Gastrocnemius medialis (tissue), 4 donors: ENCODE measurements at places on chromosomes 16 and 17. TPM values are rescaled to one million over a fixed set of nuclear protein-coding genes. Genes with fewer than 3 reads are reported as not detected.
A peak's percentile ranks its signal among the peaks of the same experiment; 100 is the strongest.

DNA sequence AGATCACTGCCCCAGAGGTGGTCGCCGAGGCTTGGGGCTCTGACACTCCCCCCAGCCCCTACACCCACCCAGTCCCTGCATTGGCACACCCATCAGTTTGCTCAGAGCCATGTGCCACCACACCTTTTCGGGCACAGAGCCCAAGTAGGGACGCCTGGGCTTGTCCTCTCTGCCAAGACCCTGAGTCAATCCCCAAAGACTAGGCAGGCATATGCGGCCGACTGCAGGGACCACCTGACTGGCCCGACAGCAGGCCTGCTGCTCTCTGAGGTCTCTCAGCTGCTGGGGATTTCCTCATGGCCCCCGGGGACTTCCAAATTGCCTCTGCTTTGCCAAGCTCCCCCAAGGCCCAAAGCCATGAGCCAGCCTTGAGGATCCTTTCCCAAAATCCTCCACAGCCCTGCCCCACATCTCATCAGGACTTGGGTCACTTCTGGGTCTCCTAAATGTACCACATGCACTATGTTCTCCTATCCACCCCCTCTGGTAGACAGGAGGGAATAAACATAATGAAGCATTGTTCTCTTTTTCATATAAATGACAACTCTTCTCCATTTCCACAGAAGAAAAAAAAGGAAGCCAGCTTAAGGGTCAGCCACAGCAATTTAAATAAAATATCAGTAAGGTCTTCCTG is 30.6 kb downstream of the MYO18A start:
- peak overlapping the region; percentile 85 for H3K27ac ChIP-seq
- no peaks in the 10 kb centered on the region for H3K27me3 ChIP-seq
- peaks cover 30% of the 10 kb centered on the region for H3K4me1 ChIP-seq
- no peak for DNase-seq
- H3K4me3 ChIP-seq = peak overlapping the region; percentile 70
- H3K36me3 ChIP-seq = no peaks in the 10 kb centered on the region

DNA sequence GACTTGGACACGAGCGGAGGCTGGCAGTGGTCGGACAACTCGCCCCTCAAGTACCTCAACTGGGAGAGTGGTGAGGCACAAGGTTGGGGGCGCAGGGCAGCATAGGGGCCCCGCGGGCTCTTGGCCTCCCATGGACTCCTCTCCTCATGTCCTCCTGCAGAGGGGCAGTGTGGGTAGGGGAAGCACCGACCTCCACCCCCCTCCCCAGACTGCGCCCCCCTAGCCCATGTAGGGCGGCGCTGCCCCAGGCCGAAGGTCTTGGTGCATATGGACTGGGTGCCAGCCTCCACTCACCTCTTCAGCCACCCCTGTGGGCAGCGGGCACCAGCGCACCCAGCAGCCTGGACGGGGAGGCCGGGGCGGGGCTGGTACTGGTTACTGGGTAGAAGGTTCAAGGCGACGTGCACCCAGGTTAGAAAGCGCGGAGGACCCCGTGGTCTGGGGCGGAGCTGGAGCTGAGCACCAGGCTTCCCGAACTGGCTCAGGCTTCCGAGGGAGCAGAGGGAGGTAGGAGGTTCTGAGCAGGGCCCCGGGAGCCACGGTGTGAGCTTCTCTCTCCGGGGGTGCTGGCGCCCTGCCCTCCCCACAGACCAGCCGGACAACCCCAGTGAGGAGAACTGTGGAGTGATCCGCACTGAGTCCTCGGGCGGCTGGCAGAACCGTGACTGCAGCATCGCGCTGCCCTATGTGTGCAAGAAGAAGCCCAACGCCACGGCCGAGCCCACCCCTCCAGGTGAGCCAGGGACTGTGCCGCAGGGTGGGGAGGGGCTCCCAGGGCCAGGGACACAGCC is 39.5 kb downstream of the MRC2 start:
- H3K36me3 ChIP-seq = no peaks in the 10 kb centered on the region
- H3K27ac ChIP-seq = no peak overlapping the region
- H3K27me3 ChIP-seq = no peaks in the 10 kb centered on the region
- no peaks in the 10 kb centered on the region for H3K4me1 ChIP-seq
- no peak for DNase-seq

DNA sequence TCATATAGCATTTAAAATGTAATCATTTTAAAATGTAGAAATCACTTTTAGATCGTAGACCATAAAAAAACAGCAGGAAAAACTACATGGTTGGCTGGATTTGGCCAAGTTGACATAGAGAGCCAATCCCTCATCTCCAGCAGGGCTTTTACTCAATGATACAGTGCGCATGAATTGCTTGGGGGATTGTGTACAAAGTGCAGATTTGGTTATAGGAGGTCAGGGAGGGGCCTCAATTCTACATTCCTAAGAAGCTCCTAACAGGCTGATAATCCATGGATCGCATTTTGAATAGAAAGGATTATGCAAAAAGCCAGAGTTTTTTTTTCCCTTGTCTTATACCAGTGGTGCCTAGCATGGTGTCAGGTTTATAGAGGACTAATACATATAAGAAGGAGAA is 445.1 kb downstream of the MAF start:
- no peaks in the 10 kb centered on the region for H3K27me3 ChIP-seq
- H3K27ac ChIP-seq = no peak overlapping the region
- H3K4me1 ChIP-seq = no peaks in the 10 kb centered on the region
- H3K36me3 ChIP-seq = no peaks in the 10 kb centered on the region
- H3K4me3 ChIP-seq = no peak overlapping the region

DNA sequence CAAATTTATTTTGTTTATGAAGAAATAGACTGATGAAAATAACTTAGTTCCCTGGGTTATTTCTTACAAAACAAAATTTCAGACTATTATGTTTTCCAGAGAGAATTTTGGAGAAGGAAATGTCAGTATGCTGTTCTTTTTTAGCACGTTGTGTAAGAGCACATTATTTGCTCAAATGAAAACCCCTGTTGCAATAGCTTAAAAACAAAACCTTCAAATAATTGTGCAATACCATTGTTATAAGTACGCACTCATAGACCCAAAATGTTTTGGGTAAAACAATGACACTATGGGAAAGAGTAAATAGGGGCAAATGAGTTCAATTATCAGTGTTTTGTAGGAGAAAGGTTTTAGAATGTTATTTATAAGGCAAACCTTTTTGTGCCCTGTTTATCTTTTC is 18.2 kb downstream of the VMP1 start:
- peak overlapping the region; percentile 8 for H3K27ac ChIP-seq
- no peak overlapping the region for H3K4me3 ChIP-seq
- H3K27me3 ChIP-seq = no peaks in the 10 kb centered on the region
- peaks cover 24% of the 10 kb centered on the region for H3K4me1 ChIP-seq
- DNase-seq = no peak

- no peak for DNase-seq
- H3K4me1 ChIP-seq = no peaks in the 10 kb centered on the region
- no peaks in the 10 kb centered on the region for H3K36me3 ChIP-seq
- H3K4me3 ChIP-seq = no peak overlapping the region
- H3K27ac ChIP-seq = no peak overlapping the region
These were observed 7.6 kb upstream of the CBFB start for GRCh38 chr16:67021321-67021720.

DNA sequence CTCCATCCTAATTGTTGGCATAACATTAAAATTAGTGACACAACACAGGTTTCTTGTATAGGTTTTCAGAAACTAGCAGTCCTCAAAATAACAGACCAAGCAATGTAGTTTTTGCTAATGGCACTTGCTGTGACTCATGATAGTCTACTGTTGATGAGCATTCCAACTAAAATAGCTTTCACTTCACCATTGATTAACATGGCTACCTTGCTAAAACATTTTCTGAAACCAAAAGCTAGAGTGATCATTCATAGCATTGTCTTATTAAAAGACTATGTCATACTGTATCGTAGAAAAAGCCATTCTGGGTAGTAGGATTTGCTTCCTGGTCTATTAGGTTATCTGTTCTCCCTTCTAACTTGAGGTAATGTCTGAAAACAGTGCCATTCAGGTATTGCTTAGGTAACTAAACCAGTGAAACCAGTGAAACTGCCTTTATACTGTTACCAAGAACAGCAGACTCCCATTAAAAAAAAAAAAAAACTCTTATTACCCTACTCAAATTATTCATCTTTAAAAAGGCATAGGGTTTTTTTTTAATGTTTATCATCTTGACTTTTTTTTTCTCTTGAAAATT is 2.5 kb upstream of the CLTC start:
- H3K27me3 ChIP-seq = no peaks in the 10 kb centered on the region
- peak overlapping the region; percentile 98 for H3K27ac ChIP-seq
- H3K4me3 ChIP-seq = no peak overlapping the region
- no peaks in the 10 kb centered on the region for H3K36me3 ChIP-seq
- peaks cover 23% of the 10 kb centered on the region for H3K4me1 ChIP-seq

- no peak overlapping the region for H3K27ac ChIP-seq
- H3K27me3 ChIP-seq = no peaks in the 10 kb centered on the region
- H3K36me3 ChIP-seq = no peaks in the 10 kb centered on the region
- DNase-seq = no peak
These were observed 33.3 kb downstream of the TRIM25 start for GRCh38 chr17:56880571-56880970.

DNA sequence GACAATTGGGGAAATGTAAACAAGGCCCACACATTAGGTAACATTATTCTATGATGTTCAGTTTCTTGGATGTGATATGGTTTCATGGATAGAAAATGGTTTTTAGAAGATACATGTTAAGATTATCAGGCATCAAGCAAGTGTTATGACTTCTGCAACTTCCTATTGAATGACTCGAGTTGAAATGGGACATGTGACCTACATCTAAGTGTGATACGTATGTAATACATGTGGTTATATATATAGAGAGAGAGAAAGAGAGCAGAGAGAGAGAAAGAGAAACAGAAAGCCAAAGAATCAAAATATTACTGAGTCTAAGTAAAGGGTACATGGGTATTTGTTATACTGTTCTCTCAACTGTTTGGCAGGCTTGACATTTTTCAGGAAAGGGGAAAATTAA is 1.7 kb downstream of the TMEM170A start:
- no peak for DNase-seq
- no peak overlapping the region for H3K4me3 ChIP-seq
- H3K27me3 ChIP-seq = no peaks in the 10 kb centered on the region
- H3K27ac ChIP-seq = no peak overlapping the region
- no peaks in the 10 kb centered on the region for H3K4me1 ChIP-seq

- H3K27me3 ChIP-seq = no peaks in the 10 kb centered on the region
- peaks cover 8% of the 10 kb centered on the region for H3K4me1 ChIP-seq
- DNase-seq = no peak
- peaks cover 98% of the 10 kb centered on the region for H3K36me3 ChIP-seq
- no peak overlapping the region for H3K27ac ChIP-seq
These were observed 14.1 kb downstream of the NUP88 start for GRCh38 chr17:5405400-5405799.

- H3K36me3 ChIP-seq = no peaks in the 10 kb centered on the region
- H3K4me3 ChIP-seq = no peak overlapping the region
- no peak overlapping the region for H3K27ac ChIP-seq
- no peaks in the 10 kb centered on the region for H3K4me1 ChIP-seq
These were observed 75.0 kb downstream of the RAP1GAP2 start for GRCh38 chr17:2871205-2871604.

GRCh38 chr16:16083421-16084156 is 134.2 kb downstream of the ABCC1 start:
- DNase-seq = peak; percentile 48
- no peaks in the 10 kb centered on the region for H3K27me3 ChIP-seq
- H3K4me3 ChIP-seq = no peak overlapping the region
- H3K36me3 ChIP-seq = no peaks in the 10 kb centered on the region

DNA sequence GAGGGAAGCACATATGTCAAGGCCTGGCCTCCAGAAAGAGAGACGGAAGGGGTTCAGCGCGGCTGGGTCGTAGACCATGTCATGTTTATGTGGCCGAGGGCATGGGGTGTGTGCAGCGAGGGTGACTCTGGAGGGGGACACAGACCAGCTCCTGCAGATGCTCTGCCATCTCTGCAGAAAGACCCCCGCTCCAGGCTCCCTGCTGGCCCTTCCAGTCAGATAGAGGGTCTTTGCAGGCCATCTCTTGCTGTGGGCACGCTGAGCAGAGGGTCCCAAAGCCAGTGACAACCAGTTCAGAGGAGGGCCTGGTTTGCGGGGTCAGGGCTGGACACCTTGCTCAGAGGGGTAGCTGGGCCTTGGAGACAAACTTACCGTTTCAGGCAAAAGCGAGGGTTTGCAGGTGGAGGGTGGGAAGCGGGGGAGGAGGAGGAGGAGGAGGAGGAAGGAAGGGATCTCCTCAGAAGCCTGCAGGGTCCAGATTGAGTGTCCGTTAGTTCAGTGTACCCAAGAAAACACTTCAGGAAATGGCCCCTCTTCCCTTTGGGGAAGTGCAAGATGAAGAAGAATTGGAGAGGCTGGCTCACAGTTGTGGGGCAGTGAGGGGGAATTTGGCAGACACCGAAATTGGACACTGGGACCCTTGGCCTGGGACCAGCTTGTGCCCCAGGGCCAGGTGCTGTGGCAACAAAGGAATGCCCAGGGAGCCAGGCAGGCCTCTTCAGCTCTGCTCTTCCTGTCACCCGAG is 102.8 kb downstream of the CMIP start:
- no peaks in the 10 kb centered on the region for H3K27me3 ChIP-seq
- no peaks in the 10 kb centered on the region for H3K36me3 ChIP-seq
- H3K27ac ChIP-seq = no peak overlapping the region
- no peak overlapping the region for H3K4me3 ChIP-seq

- no peaks in the 10 kb centered on the region for H3K36me3 ChIP-seq
- no peak for DNase-seq
- no peak overlapping the region for H3K4me3 ChIP-seq
- no peak overlapping the region for H3K27ac ChIP-seq
These were observed 33.2 kb downstream of the COX4I1 start for GRCh38 chr16:85832570-85833218.

DNA sequence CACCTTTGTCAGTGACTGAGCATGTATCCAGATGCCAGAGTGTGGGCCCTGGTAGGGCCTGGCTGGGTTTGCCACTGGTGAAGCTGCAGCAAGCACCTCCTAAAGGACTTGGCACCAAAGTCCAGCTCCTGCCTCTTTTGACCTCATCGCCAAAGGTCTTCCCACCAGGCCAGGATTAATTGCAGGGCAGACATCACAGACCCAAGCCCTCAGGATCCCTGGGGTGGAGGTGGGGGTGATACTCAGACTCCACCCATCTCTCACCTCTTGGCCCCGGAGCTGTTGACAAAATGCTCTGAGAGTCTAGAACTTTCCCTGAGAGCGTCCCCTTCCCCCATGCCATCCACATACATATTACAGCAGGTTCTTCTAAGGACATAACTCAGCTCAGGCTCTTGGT is 4.6 kb downstream of the WNT3 start:
- no peak overlapping the region for H3K4me3 ChIP-seq
- H3K27me3 ChIP-seq = peaks cover 49% of the 10 kb centered on the region
- no peaks in the 10 kb centered on the region for H3K36me3 ChIP-seq
- DNase-seq = no peak
- no peak overlapping the region for H3K27ac ChIP-seq
- peaks cover 10% of the 10 kb centered on the region for H3K4me1 ChIP-seq

MAFG gene
- 48.5 TPM for total RNA-seq

CCL7 gene
- total RNA-seq = not detected

CASKIN1 gene
- total RNA-seq = 0.10 TPM

TBC1D3K gene
- not detected for total RNA-seq

CCL8 gene
- total RNA-seq = 0.61 TPM

EFCAB5 gene
- not detected for total RNA-seq
